ENCODE measurements at places on chromosomes 12 and 14.

GRCh38 chr14:91298576-91298975, 54.1 kb upstream of the GPR68 start:
- DNase-seq: no peak

GRCh38 chr14:69153152-69153872, 393 bp upstream of the DCAF5 start:
- peak; percentile 100 for DNase-seq

DNA sequence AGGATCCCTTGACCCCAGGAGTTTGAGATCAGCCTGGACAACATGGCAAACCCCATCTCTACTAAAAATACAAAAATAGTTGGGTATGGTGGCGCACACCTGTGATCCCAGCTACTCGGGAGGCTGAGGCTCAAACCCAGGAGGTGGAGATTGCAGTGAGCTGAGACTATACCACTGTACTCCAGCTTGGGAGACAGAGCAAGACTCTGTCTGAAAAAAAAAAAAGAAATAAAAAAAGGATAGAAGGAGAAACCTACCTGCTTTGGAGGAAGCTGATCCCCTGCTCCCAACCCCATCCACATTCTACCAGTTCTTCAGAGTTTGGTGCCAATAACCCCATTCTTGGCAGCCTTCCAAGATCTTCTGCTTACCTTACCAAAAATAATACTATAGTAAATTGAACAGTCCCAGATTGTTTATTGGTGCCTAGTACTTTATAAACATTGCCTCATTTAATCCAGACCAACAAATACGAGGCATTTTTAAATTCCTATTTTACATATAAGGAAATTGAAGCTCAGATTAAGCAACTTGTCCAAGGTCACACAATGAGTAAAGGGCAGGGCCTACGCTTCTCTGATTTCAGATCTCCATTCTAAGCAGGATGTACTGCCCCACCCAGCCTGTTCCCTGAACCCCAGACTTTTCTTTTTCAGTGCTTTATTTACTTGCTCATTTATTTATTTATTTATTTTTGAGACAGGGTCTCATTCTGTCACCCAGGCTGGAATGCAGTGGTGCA, 33.2 kb upstream of the FAM222A start:
- no peak for DNase-seq

- peak; percentile 81 for DNase-seq
Measured at GRCh38 chr12:124928095-124928911, 13.9 kb upstream of the UBC start.

DNA sequence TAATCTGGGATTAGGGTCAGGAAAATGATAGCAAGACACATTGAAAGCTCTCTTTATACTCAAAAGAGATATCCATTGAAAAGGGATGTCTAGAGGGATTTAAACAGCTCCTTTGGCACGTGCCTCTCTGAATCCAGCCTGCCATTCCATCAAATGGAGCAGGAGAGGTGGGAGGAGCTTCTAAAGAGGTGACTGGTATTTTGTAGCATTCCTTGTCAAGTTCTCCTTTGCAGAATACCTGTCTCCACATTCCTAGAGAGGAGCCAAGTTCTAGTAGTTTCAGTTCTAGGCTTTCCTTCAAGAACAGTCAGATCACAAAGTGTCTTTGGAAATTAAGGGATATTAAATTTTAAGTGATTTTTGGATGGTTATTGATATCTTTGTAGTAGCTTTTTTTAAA, 25.4 kb upstream of the PLEKHD1 start:
- DNase-seq: no peak

DNA sequence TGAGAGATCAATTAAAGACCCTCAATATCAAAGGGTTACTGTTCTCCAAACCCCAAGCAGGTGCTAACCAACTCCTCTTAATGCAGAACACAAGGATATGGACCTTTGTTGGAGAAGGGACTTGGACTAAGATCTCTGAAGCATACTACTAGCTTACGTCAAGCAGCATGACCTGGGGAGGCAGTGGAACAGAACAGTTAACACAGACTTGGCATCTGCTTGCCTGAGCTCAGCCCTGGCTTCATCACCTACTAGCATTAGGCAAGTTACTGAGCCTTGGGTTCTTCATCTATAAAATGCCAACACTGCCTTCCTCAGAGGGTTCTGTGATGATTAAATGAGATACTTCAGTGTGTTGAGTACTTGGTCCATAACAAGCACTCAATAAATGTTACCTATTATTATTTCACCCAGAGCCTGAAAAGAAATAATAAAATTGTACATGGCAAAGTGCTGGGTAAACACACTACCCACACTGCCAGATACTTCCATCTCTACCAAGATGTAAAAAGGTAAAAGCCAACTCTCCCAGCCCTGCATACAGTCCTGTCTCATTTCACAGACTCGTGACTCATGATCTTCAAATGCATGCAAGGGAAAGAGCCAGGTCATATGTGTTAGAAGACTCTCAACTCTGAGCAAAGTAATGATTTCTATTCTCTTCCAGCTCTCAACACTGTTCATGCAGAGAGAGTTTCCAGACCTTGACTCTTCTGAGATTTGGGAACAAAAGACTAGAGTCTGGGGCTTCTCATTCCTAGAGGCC, 39.7 kb downstream of the FMNL3 start:
- DNase-seq: no peak

DNA sequence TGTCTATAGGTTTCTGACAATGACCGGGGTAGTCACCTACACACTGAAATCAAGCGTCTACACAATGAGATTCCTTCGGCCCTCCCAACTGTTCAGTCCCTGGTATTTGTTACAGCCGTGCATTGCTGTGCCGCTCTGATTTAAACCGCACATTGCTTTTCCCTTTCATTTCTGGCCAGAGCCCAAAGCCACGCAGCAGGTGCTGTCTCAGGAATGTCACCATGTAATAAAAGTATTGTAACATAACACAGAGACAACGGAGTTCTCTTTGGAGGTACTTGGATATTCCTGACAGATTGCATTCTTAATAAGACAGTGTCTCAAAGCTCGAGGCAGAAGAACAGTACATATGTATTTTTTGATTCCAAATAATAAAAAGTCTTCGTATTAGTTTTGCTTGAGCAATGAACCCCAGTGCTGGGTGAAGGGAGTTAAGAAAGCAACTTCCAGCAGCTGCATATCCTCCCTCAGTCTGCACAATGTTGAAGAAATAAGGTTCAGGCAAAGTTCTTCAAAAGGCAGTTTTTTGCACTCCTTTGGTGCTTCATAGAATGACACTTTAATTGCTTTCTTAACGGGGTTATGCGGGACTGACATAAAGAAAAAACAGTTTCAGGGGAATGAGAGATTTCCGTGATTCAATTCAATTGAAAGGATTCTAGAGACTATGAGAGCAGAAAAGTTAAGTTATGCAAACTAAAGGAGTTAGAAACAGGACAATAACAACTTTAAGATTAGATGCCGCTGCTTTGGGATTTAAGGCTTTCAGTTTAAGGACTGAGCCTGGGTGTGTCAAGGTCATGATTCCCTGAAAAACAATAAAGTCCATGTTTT, 288.7 kb upstream of the FLRT2 start:
- no peak for DNase-seq

DNA sequence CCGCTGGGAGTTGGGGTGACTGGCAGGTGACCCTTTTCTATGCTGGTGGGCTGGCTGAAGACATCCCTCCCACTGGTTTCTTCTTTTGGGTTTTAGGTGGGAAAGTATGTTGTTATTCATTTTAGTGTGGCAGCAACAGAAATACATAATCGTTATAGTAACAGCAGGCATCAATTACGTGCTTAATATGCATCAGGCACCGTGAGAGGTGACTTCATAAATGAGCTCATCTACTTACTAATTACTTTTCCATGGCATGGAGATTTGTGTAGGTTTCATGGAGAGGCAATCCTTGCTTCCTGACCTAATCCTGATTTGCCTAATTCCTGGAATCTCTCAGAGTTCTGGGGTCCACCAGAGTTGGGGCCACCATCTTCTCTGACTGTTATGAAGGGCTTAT, 13.4 kb upstream of the CELA1 start:
- no peak for DNase-seq

- no peak for DNase-seq
Measured at GRCh38 chr12:40225337-40225983, 663 bp downstream of the LRRK2 start.

GRCh38 chr14:45526715-45527549, 273.9 kb upstream of the MIS18BP1 start:
- DNase-seq: peak; percentile 35

GRCh38 chr12:127516467-127516866, 750.5 kb upstream of the TMEM132C start:
- no peak for DNase-seq

DNA sequence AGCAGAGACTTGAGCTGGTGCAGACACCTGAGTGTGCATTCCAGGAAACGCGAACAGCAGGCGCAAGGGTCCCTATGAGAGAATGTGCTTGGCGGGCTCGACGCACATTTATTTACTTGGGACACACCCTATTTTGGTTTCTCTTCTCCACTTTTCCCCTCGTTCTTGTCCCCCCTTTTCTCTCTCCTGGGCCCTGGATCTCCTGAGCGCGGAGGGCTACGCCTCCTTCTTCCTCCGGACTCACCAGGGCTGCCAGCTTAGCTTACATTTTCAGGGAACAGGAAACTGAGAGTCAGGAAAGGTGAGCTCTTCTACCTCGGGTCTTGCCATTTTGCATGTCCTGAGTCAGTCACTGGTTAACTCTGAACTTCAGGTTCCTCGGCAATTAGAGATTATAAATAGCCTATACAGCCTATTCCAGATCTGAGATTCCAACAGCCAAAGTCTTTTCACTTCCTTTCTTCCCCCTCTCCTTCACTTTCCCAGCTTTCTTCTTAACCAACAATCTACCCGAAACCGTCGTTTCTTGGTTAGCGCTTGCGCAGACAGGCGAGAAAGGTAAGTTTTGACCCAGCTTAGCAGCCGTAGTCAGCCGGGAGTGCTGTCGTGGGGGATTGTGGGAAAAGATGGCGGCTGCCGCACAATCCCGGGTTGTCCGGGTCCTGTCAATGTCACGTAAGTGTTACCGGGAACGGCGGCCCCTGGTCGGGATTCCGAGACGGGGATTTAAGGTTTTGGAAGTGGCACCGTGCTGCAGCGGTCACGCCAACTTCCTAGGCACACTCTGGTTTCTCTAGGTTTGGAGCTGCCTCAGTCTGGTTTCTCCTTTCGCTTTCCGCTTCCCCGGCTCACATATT, at the start of the genes AKAP3 and NDUFA9:
Gene AKAP3, minus strand, starts transcription at position 551 of the 857 bp plus-strand sequence. CDS start 10,855 bp downstream, outside the sequence.
Gene NDUFA9, plus strand, starts transcription at position 614 of the 857 bp plus-strand sequence. Its CDS starts 13 bp downstream, at position 627.
- peak; percentile 91 for DNase-seq

Data from HTR-8/SVneo (cell line).